ENCODE measurements at places on chromosomes 2 and 18. TPM values are rescaled to one million over a fixed set of nuclear protein-coding genes. Genes with fewer than 3 reads are reported as not detected.

Gene GALNT13
- 9.4 TPM for total RNA-seq

Gene FAM228A
- total RNA-seq = not detected

Gene LGALSL
- 14.9 TPM for total RNA-seq

Gene SERPINB3
- total RNA-seq = 0.96 TPM

Gene RAB6C
- 1.9 TPM for total RNA-seq

Gene ABCG5
- total RNA-seq = 0.96 TPM

Gene CFAP65
- 2.9 TPM for total RNA-seq

GRCh38 chr2:195115738-195116137 lies 541.3 kb upstream of the SLC39A10 start:
- DNase-seq = no peak

DNA sequence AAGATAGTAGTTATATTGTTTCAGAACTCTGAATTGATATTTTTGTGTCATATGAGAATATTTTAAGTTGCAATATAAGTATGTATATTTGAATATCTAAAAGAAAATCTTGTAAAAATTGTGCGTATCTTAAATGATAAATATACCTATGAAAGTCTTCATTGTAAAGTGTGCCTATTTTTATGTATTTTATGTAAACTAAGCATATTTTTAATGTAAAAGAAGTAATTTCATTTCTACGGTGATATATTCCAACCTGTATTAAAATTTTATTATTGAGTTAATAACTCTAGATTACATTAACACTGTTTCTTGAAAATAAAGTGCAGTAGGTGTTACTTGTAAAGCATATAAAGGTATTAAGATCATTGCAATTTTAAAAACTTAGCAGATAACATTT lies 233.4 kb downstream of the PHLPP1 start:
- DNase-seq = no peak

- DNase-seq = peak; percentile 56
These were observed 58.1 kb downstream of the SERTAD2 start for GRCh38 chr2:64595397-64596176.

DNA sequence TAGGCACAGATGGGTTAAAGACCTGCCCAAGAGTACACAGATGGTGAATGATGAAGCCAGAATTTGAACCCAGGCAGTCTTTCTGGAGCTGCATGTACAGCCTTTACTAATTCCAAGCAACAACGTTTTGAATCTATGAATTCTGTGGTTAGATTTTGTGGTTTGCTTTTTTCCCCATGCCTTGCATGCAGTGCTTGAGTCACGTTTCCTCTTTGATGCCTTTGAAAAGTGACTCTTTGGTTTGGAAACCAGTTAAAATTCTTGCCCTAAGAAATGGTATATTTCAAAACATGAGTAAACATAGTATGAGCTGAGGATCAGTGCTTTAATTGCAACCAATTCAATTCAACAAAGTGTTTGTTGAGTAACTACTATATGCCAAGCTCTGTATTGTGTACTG lies 48.2 kb upstream of the PPM1B start:
- no peak for DNase-seq

DNA sequence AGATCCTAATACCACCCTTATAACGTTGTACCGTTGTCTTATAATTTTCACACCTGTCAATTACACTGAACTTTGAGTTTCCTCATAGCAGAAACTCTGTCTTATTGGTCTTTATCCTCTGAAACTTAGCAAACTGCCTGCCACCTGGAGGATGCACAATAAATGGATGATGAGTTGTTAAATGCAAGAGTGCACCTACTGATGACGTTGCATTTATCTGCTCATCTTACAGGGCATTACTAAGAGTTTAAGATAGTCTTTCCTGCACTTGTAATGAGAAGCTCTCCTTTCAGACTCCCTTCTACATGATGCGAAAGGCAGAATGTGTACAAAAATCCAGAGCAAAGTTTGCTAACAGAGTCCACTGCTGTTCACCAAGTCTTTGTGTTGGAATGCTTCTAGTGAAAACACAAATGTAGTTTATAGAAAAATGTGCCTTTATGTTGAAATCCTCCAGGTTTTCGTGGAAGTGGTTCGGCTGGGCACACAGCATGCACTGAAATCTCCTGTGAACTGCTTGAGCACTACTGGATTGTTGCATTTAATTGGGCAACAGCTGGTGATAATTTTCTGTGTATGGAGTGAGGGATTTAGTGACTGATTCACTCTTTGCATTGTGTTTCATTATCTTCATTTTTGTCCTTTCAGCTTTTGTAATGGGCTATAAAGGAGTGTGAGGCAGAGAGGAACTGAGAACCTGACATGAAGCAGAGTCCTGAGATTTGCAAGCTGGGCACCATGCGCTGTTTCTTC lies 665.8 kb upstream of the ID2 start:
- no peak for DNase-seq

GRCh38 chr2:74374509-74375205 lies 5.5 kb downstream of the DCTN1 start:
- peak; percentile 85 for DNase-seq

DNA sequence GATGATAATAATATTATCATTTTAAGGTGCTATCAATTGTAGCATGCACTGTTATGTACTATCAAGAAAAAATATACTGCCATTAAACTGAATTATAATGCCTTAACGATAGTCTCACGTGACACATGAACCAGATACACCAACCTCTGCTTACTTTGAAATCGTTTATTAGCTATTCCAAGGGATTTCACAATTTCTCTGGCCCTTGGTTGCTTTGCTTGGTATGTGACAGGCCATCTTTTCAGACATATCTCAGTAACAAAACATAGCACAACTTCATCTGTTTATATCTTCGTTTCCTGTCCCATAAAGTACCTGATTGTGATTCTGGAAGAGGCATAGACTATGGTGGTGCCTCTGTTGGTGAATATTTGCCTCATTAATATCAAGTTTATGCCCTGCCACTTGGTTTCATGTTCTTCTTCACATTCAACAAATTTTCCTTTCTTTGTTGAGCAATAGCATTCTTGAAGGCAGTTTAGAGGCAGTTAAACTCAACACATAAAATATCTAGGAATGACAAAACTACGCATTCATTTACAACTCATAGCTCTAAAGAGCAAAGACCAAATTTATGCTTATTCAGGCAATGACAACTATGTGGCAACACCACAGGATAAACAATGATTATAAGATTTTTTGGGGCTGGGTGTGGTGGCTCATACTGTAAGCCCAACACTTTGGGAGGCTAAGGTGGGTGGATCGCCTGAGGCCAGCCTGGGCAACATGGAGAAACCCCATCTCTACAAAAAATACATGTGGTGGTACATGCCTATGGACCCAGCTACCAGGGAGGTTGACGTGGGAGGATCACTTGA lies 84.3 kb downstream of the MCFD2 start:
- DNase-seq = peak; percentile 35

DNA sequence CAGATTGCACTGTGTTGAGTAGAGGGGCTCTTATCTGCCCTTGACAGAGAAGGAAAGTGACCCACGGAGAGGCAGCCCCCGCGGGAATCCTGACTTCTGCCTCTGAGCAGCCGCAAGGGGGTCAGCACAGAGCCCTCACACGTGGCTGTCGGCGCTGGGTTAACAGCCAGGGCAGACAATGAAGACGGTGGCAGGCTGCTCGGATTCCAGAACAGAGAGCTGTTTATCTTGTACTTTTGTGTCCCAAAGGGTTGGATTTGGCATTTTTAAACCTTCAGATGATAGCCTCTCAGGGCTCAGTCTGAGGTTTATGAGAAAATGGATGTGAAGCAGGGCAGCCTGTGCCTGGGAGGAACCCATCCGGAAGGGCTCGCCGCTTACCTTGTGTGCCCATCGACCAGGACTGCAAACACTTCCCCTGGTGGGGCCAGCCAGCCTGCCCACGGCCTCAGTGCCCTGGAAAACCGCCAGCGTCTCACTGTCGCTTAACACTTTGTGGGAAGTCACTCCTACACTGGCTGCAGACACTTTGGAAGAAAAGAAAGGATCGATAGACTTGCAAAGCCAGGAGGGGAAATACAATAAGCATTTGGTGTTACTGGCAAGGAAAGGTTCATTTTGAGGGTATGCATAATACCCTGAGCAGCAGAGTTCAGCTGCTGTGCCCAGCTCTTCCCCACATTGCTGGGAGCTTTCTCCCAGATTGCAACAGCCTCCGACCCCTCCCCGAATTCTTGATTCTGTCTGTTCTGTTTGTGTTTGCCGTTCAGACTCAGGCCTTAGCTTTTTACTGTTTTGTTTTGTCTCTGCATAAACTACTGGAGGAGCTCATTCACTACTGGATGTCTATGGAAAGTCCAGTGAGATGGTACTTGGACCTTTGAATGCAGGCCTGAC lies 325.3 kb upstream of the MYT1L start:
- DNase-seq = no peak

GRCh38 chr2:99605036-99605435 lies 115.2 kb upstream of the REV1 start:
- DNase-seq = peak; percentile 38

DNA sequence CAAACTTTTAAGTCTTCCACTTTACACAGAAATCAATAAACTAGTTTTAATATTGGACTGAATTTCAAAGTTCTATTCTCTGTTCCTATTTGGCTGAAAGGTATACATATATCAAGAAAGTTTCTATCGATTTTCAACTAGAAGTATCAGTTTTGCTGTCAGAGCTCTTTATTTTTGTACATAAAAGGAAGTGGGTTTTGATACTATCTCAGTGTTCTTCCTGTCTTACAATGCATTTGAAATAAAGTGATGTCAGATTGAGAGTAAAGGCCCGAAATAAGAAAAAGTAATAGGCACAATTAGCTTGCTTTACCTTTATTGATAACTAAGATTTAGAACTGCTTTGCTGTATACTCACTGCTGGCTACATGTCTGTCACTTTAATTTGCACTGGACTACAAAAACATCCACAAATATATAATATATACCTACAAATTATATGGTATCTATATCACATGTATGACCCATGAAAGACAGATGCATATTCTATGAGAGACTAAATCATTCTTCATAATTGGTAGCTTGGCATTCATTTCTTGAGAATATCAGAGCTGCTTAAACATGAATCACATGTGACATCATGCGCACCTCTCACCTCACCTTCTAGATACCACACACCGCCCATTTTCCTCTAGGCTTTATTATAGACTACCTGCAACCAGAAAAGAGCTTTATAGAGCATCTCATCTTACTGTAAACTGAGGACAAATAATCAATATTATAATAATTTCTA lies 83.6 kb downstream of the ASXL2 start:
- no peak for DNase-seq

DNA sequence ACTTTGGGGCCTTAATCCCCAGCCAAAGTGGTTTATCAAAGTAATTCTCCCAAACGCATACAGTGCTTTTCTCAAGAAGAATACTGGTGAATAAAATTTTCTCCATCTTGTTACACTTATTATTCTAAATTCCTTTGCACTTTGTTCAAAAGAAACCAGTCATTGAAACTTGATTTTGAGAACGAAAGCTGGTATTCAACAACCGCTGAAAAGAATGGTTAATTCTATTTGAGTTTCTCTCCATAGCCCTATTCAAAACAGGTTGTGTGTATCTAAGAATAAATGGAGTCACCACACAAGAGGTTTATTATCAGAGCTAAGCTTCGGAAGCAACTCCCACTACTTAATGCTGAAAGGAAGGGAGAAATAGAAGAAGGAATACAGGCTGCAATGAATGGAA lies 117.7 kb downstream of the C1D start:
- no peak for DNase-seq
